Activated T-helper 1 cell treated with anti-CD3 and anti-CD28 coated beads, Interleukin-2, amount 50 U/mL, for 16 hours (primary cell): ENCODE measurements at places on chromosomes 5 and 9.

DNA sequence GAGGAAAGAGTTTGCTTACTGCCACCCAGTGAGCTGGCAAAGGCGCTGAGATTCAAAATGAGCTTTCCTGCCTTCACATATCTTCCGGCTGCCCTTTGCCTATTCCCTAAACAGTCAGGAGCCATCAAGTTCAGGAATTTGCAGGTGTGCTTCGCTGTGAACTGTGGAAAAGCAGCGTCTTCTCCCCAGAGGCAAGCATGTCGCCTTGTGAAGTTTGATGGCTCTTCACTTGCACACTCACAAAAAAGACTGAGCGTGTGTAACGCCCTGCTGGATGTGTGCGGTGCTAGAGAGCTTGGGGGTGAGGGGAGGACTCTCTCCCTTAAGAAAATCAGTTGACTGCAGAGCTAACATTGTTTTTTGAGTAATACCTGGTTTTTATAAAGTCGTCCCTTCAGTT lies 288.7 kb downstream of the DOCK8 start:
- DNase-seq = no peak

- peak; percentile 48 for DNase-seq
These were observed at the start of gene ANKRD33B for GRCh38 chr5:10563945-10564837. Gene ANKRD33B (plus strand): TSS chr5:10564070. CDS start chr5:10564468, 398 bp downstream.

DNA sequence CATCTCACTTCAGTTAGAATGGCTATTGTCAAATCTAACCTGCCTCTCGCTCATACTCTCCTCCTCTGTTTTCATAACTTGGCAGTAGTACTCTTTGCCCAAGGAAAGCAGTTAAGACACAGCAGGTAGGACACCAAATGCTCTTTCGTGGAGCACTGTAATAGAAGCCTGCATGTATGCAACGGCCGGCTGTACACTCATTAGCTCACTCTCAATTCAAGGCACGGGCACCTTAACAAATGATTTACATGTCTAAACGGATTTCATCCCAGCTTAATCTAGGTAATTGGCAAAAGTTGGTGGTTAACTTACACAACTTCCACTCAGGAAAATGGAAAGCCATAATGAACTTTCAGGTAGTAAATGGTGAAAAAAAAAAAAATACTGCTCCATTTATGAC lies 14.9 kb downstream of the DEPDC1B start:
- DNase-seq = no peak

- no peak for DNase-seq
These were observed 18.0 kb upstream of the DUSP1 start for GRCh38 chr5:172788771-172789686.

DNA sequence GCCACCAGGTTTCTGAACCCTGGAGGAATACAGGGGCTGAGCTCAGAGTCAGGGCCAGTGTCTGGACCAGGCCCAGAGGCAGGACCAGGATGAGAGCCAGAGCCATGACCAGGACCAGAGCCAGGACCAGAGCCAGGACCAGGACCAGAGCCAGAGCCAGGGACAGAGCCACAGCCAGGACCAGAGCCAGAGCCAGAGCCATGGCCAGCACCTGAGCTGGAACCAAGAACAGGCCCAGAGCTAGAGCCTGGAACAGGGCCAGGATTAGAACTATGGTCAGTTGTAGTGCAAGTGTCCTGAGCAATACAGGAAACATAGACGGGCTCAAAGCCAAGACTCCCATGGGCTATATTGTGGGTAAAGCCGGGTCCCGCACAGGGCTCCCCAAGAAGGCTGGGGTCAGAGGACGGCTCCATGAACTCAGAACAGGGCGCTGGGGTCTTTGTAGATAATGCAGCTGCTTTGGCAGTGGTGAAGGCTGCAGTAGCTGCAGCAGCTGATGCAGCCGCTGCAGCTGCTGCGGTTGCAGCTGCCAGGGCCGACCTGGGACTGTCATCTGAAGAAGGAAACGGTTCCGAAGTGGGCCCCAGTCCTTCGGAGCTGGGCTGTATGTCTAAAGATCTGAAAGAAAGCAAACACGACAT lies 559 bp downstream of the SPAG8 start:
- DNase-seq = no peak

DNA sequence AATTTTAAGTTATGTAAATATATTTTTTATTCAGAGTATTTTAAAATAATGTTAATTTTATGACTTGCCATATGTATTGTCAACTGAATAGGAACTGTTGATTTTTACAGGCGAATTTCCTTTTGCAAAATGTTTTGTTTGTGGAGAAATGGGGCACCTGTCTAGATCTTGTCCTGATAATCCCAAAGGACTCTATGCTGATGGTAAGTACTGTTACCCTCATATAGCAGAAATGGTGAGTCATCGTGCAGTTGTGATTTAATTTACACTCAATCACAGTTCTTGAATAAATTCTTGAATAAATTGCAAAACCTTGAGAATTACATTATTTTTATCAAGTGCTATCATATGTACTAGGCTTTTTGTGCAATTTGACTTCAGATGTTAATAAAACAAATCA lies 7.4 kb downstream of the ZCCHC9 start:
- no peak for DNase-seq

DNA sequence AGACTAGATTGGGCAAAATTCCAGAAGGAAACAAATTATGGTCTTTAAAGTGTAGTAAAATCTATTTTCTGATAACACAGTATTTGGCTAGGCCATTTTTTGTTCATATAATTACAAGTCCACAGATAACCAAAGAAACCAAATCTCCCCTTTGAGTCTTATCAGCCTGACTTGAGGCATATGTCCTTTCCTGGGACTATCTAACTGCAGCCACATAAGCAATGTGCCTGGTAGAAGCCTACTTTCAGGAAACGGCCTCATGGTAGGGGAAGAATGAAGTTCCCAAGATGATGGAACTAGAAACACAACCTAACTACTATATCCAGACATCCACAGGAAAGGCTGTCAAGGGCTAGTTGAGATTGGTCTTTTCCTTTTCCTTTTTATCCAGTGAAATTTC lies 130.0 kb downstream of the PIK3R1 start:
- DNase-seq = no peak

- no peak for DNase-seq
These were observed 68.4 kb upstream of the GARNL3 start for GRCh38 chr9:127195976-127196825.

DNA sequence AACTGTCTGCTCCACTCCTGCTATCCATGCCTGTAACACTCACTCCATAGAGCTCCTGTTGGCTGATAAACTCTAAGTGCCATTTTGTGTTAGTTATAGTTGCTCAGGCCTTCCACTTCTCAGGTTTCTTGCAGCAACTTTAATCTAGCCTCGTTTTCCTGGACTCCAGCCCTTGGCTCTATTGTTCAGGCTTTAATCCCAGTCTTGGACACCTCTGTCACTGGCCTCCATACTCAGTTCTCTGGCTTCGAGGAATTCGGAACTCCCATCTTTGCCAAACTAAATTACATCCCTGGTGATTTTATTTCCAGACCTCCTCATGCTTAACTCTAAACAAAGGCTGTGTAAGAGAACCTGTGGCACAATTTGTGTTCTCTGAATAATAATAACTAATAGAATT lies 39.8 kb downstream of the EMB start:
- no peak for DNase-seq

GRCh38 chr9:117945286-117945685 lies 241.1 kb downstream of the TLR4 start:
- no peak for DNase-seq

DNA sequence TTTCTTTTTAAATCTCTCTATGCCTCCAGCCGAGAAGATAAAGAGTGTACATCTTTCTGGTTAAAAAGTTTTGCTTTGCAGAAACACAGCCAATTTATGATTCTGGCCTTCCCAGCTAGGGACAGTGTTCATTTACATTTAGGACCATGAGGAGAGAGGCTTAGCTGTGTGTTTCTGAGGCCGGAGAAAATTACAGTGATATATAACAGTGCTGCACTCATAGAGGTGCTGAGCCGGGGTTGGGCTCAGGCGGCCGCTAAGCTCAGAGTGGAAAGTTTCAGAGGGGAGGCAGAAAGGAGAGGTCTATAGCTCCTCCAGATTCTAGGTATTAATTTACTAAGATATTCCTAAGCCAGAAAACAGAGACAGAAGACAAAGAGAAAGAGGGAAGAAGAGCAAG lies 37.0 kb upstream of the LCP2 start:
- DNase-seq = no peak

- DNase-seq = no peak
These were observed 247.2 kb downstream of the CDH10 start for GRCh38 chr5:24397601-24398000.

DNA sequence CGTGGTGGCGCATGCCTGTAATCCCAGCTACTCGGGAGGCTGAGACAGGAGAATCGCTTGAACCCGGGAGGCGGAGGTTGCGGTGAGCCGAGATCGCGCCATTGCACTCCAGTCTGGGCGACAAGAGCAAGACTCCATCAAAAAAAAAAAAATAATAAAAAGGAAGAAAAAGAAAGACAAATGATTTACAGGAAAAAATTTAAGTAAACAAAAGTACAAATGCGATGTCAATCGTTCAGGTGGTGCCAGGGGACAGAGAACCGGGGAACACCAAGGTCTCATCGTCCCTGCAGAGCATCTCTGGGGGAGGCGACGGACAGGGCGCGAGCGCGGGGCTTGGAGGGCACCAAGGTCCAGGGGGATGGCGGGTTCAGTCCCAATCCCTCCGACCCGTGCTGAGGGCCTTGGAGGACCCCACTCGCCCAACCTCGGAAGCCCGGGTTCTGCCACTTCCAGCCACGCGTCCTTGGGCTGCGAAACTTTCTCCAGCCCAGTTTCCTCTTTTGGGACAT lies 607 bp upstream of the HNRNPAB start:
- DNase-seq = no peak

DNA sequence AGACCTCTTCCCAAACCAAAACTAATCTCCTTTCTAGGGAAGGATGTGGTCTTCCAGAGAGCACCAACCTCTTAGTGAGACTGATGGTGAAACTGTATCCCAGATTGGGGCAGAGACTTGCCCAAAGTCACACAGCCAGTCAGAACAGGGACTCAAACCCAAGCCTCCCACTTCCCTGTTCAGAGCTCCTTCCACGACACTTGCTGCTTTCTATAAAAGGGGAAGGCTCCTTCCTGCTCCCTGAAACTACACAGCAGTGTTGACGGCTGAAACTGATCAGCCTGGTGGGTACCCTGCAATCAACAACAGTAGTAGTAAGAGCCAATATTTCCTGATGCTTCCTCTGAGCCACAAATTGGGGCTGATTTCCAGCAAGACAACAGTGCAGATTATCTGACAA lies 1.5 kb downstream of the TOR2A start:
- no peak for DNase-seq

DNA sequence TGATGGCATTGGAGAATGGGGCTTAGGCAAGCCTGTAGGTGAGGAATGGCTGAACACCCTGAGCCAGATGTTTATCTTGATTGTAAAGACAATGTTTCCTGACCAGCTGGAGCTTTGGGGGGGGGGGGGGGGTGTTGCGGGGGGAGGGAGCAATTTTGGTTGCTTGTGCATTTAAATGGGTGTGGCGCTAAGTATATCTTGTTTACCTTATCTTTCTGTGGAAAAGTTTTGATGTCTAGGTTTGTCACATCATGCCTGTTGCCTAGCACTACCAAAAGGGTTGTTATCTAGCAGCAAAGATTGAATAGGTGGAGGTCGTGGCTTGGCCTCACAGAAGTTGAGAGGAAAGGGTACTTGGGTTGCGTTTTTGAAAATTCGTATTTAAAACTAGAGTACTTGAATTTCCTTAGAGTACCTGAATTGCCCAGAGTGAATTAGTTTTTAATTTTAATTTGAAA lies 1.3 kb downstream of the SMAD5 start:
- no peak for DNase-seq

GRCh38 chr9:84756731-84757130 lies 87.2 kb downstream of the NTRK2 start:
- no peak for DNase-seq

DNA sequence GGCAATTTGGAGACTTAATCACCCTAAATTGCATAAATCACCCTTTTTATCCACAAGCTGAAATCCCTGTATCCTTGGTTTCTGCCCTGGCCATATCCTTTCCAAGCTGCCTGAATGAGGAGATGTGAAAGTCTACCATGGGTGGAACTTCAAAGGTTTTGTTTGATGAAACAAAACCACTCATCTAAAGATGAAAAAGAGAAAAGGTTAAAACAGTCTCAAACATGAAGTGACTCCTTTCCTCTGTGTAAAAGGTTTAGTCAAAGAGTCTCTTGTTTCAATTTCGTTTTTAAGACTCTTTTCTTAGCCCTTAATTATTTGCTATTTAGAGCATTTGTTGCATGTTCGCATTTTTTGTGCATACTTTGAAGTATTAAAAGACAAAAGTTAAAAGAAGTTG lies 11.2 kb downstream of the SLC45A2 start:
- no peak for DNase-seq

DNA sequence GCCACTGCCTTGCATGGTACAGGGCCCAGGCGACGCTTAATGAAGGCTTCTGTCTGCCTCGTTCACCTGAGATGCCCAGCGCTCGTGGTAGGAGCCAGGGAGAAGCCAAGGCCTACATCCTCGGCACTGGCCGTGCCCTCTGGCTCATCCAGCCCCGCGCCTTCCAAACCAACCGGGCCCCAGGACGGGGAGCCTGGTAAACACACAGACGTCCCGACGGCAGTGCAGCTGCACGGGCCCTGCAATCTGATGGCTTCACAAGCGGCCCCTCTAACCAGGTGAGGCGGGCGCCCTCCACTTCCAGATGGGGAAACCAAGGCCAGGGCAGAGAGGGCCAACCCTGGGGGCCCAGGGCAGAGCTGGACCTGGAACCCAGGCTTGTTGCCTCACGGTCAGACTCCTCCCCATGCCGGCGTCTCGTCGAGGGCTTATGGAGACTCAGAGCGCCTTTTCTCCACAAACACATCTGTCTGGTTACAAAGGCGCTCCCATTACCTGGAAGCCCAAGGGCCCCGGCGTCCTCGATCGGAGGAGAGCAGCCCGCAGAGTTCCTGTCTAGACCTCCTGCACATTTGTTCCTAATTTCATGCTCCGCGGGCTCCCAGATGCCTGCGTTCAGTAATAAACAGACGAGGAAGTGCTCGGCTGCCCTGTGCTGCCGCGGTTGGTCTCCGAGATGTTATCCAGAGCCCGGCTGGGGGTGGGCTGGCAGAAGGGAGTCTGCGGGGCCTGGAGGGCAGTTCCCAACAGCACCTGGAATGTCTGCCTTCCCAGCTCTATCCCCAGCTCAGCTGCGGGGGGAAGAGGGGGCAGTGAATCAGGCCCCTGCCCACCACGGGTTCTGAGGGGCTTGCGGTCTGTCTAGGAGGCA lies 23.5 kb downstream of the FAM163B start:
- no peak for DNase-seq

GRCh38 chr9:83749706-83750105 lies 41.9 kb upstream of the UBQLN1 start:
- DNase-seq = no peak

GRCh38 chr9:98793031-98793430 lies 3.3 kb downstream of the ANKS6 start:
- no peak for DNase-seq
